Ecto neural progenitor cell (in vitro differentiated cells): ENCODE measurements at places on chromosomes 1 and 21.

- DNase-seq, result no peak
Measured at GRCh38 chr1:167911413-167911812, 2.5 kb downstream of the ADCY10 start.

DNA sequence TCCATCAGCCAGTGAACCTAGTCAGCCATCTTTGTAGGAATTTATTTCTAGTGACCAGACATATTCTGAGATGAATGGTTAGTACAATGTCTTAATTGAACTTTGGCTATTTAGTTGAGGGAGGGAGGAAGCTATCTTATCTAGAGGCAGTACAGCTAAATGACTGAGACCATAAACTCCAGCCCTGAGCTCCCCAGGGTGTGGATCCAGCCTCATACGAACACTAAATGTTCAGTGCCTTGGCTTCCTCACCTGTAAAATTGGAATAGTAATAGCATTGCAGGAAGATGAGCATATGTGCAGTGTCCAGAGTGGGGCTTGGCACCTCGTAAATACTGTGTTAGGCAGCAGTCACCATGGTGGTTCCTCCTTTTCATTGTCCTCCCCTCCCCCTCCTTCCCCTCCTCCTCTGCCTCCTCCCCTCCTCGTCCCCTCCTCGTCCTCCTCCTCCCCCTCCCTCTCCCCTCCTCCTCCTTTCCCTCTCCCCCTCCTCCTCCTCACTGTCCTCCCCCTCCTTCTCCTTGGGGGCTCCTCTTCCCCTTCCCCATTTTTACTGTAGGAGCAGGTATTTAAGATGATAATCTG lies 108.2 kb downstream of the GALNT2 start:
- peak; percentile 35 for DNase-seq

- no peak for DNase-seq
Measured at GRCh38 chr1:208113011-208113410, 131.2 kb downstream of the PLXNA2 start.

GRCh38 chr21:46195595-46196195 lies 11.4 kb upstream of the SPATC1L start:
- peak; percentile 32 for DNase-seq

DNA sequence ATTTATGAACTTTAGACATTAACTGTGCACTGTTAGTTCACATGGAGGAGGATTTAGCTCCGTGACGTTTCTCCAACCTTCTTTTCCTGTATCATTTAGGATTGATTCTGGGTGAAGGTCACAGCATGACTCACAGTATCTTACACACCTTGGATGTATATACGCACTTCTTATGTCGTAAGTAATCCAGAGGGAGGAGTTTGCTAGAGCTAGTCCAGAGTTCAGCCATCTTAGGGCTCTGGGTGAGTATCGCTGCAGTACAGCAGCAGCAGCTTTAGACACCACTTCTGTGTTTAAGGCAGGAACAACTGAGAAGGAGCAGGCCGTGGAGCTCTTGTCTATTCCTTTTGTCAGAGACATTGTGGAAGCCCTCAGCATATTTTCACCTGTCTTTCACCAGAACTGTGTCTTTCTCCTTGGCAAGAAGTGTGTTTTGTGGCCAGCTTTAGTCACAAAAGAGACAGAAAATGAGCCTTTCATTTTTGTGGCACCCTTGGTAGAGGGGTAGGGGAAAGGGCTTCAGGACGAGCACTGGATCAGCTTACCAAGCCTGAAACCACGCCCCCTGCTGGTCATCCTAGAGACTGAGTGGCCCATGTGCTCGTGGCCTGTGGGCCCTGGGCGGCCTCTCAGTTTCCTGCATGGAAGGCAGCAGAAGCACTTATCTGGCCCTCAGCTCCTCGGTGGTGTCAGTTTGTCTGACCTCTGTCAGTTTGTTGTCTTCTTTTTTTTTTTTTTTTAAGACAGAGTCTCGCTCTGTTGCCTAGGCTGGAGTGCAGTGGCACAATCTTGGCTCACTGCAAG lies 64.0 kb downstream of the ADARB1 start:
- peak; percentile 87 for DNase-seq

DNA sequence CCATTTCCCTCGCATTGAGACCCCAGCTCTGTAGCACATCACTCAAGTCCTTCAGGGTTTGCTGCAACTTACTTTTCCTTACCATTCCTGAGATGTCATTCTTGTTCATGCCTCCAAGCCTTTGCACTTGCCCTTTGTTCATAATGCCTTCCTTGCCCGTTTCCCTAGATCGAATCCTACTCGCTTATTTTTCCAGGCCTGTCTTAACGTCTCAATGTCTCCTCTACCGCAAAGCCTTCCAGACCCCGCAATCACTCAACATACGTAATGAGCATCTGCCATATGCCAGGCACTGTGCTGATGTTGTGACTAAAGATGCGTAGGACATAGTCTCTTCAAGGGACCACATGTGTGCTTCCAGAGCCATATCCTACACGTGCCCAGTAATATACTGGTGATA lies 31.1 kb upstream of the CNIH3 start:
- no peak for DNase-seq

DNA sequence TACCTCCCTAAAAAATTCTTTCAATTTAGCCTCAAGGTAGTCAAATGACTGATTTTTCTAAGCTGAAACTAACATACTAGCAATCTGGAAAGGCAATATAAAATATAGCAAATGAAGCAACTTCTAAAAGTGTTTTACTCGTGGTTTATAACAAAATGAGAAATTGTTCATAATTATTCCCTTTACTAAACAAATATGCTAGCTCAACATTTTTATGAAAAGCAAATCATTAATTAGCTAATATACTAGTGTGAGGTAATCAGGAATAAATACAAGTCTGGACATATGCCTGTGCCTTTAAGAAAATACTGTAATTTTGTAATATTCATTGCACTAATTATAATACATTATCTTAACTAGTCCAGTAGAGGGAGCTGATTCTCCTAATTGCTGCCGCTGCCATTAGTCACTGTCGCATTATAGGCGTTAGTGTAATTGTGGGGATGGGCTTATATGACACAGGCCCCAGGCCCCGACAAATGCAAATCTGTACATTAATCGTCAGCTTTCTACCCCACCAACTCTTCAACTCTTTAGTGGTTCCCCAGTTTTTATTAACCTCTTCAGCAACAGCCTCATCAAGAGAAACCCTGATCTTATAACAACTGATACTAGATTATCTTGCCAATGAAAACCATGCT lies 160.9 kb downstream of the GABPA start:
- no peak for DNase-seq

- DNase-seq, result no peak
Measured at GRCh38 chr21:26833011-26833410, 12.2 kb downstream of the ADAMTS1 start.

- no peak for DNase-seq
Measured at GRCh38 chr21:35147439-35147838, 98.3 kb upstream of the RUNX1 start.

GRCh38 chr1:212514056-212514614 lies 81.4 kb downstream of the NENF start:
- DNase-seq, result no peak

DNA sequence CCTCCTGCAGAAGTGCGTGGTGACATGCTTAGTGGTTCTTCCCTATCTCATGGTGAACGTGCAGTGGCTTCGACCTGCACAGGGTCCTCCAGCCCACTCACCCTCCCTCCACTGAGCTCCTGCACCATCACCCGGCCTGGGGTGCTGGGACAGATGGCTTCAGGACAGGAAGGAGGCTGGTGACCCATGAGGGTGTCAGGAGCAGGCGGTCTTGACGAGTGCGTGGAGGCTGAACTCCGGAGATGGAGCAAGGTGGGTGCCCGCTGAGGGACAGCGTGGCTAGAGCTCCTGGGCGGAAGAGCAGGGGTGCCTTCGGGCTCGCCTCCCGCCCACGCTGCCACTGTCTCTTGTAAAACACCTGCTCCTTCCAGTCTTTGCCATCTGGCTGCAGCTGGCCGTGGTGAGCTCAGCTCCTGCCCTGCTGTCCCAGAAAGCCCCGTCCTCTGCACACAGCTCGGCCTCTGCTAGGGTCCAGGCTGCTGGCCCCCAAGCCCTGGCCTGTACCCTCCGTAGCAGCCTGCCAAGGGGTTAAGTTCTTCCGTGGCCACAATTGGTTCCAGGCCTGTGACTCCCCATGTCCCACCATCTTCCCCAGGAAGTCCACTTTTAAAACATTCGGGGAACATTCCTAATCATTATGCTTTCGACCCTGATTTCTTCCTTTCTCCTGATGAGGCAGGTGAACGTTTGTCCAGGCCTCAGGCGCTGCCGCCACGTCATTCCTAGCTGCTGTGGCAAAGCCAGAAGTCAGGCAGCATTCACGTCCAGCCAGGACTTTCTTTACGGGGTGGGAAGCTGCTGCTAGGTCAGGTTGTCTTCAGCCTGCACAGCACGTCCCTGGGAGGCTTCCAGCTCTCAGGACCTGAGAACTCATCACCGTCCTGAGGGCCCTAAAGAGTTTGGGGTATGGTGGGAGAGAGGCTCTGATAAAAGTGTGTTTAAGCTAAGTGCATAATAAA lies 8.1 kb downstream of the KRTAP10-1 start:
- no peak for DNase-seq

GRCh38 chr1:220370041-220370700 lies 97.9 kb upstream of the RAB3GAP2 start:
- DNase-seq, result no peak

GRCh38 chr1:218718977-218719376 lies 373.8 kb downstream of the TGFB2 start:
- no peak for DNase-seq

- no peak for DNase-seq
Measured at GRCh38 chr1:192916021-192916420, 107.2 kb downstream of the RGS2 start.

DNA sequence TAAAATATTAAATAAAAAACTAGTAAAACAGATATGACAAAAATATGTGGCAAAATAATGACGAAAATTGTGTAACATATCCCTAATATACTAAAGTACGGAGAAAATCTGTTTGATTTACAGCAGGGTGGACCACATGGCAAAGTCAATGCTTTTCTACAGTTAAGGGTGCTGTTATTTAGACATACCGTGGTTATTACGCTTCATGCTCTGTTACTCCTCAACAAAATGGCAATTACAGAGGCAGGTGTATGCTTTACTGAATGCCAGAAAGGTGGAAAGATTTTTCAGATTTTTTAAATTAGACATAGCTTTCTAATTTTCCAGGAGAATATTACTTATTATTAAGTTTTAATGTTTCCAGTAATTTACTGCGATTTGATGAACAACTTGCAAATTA lies 343.9 kb upstream of the DPYD start:
- DNase-seq, result no peak

- peak; percentile 58 for DNase-seq
Measured at GRCh38 chr21:43767984-43768867, 7.9 kb downstream of the CSTB start.

DNA sequence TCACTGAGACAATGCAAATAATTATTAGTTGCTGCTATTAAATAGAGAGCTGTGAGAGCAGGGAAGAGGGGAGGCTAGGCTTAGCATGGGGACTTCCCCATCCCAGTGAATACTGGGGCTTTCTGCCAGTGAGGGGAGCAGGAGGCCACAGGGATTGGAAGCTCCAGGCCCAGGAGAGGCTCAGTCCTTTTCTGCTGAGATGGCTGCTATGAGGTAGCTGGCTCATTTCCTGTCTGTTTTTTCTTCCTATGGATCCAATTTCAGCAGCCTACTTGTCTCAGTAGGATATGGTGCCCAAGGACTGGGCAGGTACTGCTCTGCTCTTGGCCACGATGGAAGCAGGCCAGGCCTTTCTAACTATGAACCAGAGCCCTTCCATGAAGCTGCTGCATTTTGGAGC lies 10.0 kb downstream of the STMN1 start:
- no peak for DNase-seq

GRCh38 chr1:184882957-184883815 lies 91.1 kb downstream of the NIBAN1 start:
- no peak for DNase-seq

DNA sequence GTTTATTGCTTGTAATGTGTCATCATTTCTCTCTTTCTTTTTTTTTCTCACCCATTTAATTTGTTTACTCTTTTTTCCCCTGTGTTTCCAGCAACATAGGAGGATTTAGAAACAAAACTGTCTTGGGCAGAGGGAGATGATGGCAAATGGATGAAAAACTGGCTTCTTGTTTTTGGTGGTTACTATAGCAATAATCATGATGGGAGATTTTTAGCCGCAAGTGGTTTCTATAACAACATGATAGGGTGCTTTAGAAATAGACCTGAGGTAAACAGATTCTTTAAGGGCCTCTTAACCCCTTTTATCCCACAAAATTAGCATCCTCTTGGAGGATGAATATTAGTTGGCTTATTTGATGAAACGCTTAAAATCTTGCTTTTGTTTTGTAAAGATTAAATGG lies 51.6 kb downstream of the CRB1 start:
- no peak for DNase-seq

- no peak for DNase-seq
Measured at GRCh38 chr1:228527596-228527995, 40.4 kb downstream of the RNF187 start.

- no peak for DNase-seq
Measured at GRCh38 chr1:183652547-183653461, at the start of gene APOBEC4. Gene APOBEC4 (minus strand): TSS chr1:183653316. CDS start chr1:183648781, 4,535 bp downstream.

DNA sequence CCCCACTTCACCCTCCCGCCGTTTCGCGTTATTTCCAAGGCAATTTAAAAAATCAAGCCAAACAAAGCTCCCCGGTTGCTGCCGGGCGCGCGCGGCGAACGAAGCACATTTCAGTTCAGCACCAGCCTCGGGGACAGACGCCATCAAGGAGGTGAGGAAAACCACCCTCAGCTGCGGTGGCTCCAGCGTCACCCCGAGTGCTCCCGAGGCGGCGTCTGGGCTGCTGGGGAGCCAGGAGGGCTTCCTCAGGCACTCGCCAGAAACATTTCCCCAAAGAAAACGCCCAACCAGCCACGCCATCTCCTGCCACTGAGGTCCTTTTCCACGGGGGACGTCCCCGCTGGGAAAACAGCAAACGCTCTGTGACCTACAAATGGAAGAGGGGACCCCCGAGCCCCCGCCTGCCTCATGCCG lies 623 bp downstream of the GNG4 start:
- DNase-seq, result peak; percentile 85

GRCh38 chr1:205316161-205316566 lies 5.4 kb downstream of the NUAK2 start:
- no peak for DNase-seq

DNA sequence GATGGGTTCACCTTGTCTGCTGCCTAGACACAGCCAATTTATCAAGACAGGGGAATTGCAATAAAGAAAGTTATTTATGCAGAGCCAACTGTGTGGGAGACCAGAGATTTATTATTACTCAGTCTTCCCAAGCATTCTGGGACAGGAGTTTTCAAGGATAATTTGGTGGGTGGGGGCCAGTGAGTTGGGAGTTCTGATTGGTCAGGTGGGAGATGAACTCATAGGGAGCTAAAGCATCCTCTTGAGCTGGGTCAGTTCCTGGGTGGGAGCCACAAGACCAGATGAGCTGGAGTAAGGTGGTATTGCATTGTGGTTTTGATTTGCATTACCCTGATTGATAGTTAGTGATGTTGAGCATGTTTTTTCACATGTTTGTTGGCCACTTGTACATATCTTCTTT lies 86.1 kb downstream of the PRKAB2 start:
- no peak for DNase-seq

DNA sequence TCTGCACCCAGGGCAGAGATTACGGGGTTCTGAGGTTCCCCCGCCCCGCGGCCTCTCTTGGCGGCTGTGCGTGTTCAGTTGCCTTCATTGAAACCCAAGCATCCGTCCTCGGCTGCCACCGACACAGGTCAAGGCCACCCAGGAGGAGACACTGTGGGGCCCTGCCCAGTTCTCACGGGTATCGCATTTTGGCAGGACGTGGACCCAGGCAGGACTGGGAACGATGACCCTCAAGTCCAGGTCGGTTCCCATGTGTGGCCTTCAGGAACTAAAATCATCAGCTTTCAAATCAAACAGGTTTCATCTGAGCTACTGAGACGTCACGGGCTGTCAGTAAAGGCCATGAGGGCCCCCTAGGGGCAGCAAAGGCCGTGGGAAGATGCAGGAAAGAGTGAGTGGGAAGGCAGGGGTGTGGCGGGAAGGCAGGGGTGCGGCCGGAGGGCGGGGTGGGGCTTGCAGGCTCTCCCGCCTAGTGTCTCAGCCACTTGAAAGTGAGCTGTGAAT lies 7.0 kb upstream of the C1orf174 start:
- no peak for DNase-seq
